ENCODE measurements at places on chromosomes 5 and 9. TPM values are rescaled to one million over a fixed set of nuclear protein-coding genes. Genes with fewer than 3 reads are reported as not detected.

Gene SLC45A2
- not detected for total RNA-seq

Gene F2RL2
- total RNA-seq = 1.3 TPM

Gene SPINK9
- total RNA-seq = not detected

Gene HNRNPAB
- 222 TPM for total RNA-seq

Gene SPAG8
- not detected for total RNA-seq

Gene SLC46A2
- total RNA-seq = not detected

- DNase-seq = no peak
- H3K4me3 ChIP-seq = no peak overlapping the region
- peaks cover 38% of the 10 kb centered on the region for H3K36me3 ChIP-seq
- no peaks in the 10 kb centered on the region for H3K27me3 ChIP-seq
These were observed 50.3 kb downstream of the CPLANE1 start for GRCh38 chr5:37198842-37199241.

DNA sequence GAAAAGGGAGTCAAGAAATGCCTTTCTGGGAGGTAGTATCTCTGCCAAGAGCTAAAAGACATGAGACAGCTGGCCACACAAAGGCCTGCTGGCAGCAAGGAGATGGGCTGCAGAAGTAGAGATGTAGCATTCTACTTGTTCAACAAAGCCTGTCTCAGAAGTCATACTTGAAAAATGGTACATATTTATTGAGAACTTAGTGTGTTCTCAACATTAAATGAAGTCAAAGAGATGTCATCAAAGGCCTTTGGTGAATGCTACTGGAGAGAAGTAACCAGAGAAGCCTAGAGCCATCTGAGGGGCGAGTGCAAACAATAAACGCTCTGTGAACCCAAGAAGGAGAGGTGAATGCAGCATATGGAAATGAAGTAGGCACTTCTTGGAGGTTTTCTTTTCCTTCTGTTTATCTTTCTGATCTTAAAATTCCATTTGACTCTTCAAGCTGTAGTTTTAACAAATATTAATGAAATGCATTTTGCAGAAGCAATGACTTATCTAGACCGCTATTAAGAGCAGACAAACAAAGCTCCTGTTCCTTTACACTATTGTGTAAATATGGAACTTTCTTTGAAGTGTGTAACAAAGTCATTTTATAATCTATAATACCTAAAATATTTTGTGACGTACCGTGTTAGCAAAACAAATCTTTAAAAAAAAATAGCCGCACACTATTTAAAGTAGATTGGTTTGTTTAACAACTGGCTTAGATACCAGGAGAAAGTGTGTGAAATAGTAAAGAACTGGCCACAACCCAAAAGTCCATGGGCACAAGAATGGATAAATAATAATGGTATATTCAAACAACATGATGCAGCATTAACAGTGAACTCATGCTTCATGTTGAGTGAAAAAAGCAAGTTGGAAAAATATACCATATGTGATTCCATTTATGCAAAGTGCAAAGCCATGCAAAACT is 70.2 kb downstream of the ZNF608 start:
- no peak for DNase-seq
- H3K27me3 ChIP-seq = no peaks in the 10 kb centered on the region
- no peak overlapping the region for H3K4me3 ChIP-seq
- H3K27ac ChIP-seq = no peak overlapping the region
- peaks cover 2% of the 10 kb centered on the region for H3K4me1 ChIP-seq

DNA sequence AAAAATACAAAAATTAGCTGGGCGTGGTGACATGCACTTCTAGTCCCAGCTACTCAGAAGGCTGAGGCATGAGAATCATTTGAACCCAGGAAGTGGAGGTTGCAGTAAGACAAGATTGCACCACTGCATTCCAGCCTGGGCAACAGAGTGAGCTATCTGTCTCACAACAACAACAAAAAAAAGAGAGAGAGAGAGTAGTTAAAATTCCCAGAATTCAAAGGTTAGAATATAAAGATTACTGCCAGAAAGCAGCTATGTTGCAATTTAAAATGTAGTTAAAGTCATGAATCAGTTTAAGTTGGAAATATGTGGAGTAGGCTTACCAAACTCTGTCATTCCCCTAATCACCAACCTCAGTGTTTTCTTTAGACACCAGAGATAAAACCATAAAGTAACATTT is 58.7 kb upstream of the SUSD1 start:
- no peak overlapping the region for H3K4me3 ChIP-seq
- peaks cover 4% of the 10 kb centered on the region for H3K4me1 ChIP-seq
- no peak for DNase-seq
- H3K27ac ChIP-seq = no peak overlapping the region
- H3K36me3 ChIP-seq = peaks cover 14% of the 10 kb centered on the region

DNA sequence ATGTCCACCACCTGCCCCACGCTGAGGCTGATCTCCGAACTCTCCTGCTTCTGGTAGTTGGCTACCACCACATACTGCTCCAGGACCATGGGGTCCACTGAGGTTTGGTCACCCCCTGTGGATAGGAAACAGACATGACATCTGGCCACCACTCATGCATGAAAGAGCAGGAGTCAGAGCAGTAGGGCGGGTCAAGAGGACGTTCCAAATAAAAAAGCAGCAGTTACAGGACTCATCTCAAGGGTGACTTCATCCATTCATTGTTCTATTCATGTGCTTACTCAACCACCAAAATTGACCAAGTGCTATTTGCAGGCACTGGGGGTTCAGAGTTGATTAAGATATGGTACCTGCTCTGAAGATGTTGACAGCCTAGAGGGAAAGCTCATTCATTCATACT is 79.2 kb upstream of the UBTD2 start:
- peaks cover 52% of the 10 kb centered on the region for H3K36me3 ChIP-seq
- no peaks in the 10 kb centered on the region for H3K27me3 ChIP-seq
- no peak for DNase-seq

GRCh38 chr9:82599336-82599949 is 463.5 kb downstream of the RASEF start:
- no peaks in the 10 kb centered on the region for H3K36me3 ChIP-seq
- DNase-seq = no peak
- H3K27ac ChIP-seq = no peak overlapping the region
- H3K4me1 ChIP-seq = peaks cover 8% of the 10 kb centered on the region

DNA sequence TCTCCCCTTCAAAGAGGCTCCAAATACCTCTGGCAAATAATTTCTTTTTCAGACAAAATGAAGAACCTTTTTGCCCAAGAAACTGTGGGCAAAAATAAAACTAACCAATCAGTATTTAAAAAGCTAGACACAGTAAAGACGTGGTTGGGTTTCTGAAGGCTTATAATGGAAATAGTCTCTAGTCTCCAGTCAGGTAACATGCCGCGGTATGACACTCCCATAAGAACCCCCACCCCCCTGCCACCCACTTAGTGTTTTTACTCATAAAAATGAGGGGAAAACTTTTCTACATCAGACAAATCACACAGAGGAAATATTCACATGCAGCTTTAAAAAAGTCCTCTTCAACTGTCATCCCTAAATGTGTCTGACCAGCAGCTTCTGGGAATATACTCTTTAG is 105.3 kb downstream of the THBS4 start:
- no peaks in the 10 kb centered on the region for H3K27me3 ChIP-seq
- H3K27ac ChIP-seq = no peak overlapping the region
- DNase-seq = no peak
- H3K36me3 ChIP-seq = no peaks in the 10 kb centered on the region
- H3K4me3 ChIP-seq = no peak overlapping the region
- H3K4me1 ChIP-seq = peaks cover 13% of the 10 kb centered on the region

DNA sequence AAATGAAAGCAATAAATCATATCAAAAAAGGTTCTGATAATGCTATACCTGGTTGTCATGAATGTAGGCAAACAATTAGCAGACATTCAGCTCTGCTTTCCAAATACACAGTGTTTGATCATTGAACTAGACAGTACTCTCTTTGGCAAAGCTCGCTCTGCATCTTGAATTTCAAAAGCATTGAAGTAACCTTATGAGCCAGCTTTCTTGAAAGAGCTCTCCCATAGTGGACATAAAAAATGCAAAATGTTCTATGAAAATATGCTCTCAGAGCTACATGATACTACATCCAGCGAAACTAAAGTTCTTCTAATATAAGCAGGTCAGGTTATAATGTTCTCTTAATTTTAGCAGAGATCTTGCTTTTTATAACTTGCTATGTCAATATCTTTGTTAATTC is 533.4 kb downstream of the CSNK1G3 start:
- no peak for DNase-seq
- H3K27ac ChIP-seq = no peak overlapping the region
- H3K27me3 ChIP-seq = no peaks in the 10 kb centered on the region
- H3K4me3 ChIP-seq = no peak overlapping the region
- no peaks in the 10 kb centered on the region for H3K36me3 ChIP-seq
- H3K4me1 ChIP-seq = no peaks in the 10 kb centered on the region

DNA sequence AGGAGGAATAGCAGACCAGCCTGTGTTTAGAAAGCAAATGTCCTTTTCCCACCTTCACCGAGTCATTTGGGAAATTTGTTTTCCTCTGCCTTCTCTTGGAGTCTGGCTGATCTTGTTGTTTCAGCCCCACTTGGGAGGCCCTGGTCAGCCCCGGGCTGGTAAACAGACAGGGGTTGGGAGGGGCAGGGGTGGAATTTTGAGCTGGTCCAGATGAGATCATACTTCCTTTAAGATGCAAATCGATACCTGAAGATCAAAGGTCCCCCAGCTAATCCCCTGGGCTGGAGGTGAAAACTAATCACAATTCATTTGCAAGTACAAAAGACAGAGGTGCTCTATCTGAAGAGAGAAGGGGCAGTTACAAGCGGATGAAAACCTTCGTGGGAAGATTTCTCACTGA is 118.4 kb downstream of the PAPPA start:
- peaks cover 6% of the 10 kb centered on the region for H3K36me3 ChIP-seq
- no peak overlapping the region for H3K27ac ChIP-seq
- no peak for DNase-seq
- no peak overlapping the region for H3K4me3 ChIP-seq

- peaks cover 19% of the 10 kb centered on the region for H3K27me3 ChIP-seq
- no peaks in the 10 kb centered on the region for H3K36me3 ChIP-seq
- no peak overlapping the region for H3K27ac ChIP-seq
- DNase-seq = no peak
- H3K4me1 ChIP-seq = 0 out of 2 replicates have a peak, but pooled peaks cover 3% of the 10 kb centered on the region
These were observed 2.0 kb downstream of the GALNT12 start for GRCh38 chr9:98809311-98810101.

GRCh38 chr5:100861148-100861547 is 41.9 kb downstream of the ST8SIA4 start:
- no peak for DNase-seq
- 0 out of 2 replicates have a peak, but pooled peaks cover 4% of the 10 kb centered on the region for H3K27me3 ChIP-seq
- no peak overlapping the region for H3K4me3 ChIP-seq
- H3K27ac ChIP-seq = no peak overlapping the region
- H3K36me3 ChIP-seq = no peaks in the 10 kb centered on the region

DNA sequence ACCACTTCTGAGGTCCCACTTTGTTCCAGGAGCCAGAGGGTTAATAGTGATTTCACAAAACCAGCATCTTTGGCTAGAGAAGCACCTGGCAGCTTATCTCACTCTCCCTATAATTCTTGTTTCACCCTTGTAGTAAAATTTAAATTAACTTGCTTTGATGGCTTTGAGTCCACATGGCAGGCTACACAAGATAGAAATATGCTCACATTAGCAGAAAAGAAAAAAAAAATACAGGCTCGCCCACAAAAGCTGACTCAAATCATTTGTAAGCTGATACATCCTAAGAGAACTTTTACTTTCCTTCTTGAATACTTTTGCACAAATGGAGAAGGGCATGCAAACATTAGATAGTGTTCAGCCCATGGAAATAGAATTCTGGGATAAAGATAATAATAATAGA is 36.2 kb downstream of the TNFSF15 start:
- no peak overlapping the region for H3K4me3 ChIP-seq
- no peaks in the 10 kb centered on the region for H3K27me3 ChIP-seq
- no peaks in the 10 kb centered on the region for H3K4me1 ChIP-seq

DNA sequence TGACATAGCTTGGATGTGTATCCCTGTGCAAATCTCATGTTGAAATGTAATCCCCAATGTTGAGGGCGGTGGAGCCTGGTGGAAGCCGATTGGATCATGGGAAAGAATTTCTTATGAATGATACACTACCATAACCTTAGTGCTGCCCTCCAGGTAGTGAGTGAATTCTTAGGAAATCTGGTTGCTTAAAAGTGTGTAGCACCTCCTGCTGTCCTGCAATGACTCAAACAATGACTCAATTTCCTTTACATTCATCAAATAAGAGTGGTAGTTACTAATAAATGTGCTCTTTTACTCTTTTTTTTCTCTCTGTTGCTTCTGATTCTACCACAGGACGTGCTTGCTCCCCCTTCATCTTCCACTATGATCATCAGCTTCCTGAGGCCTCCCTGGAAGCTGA is 1696.0 kb upstream of the CDH9 start:
- H3K4me3 ChIP-seq = no peak overlapping the region
- no peaks in the 10 kb centered on the region for H3K27me3 ChIP-seq
- H3K4me1 ChIP-seq = no peaks in the 10 kb centered on the region
- no peaks in the 10 kb centered on the region for H3K36me3 ChIP-seq
- H3K27ac ChIP-seq = no peak overlapping the region

GRCh38 chr5:71705421-71705820 is 13.7 kb upstream of the CARTPT start:
- no peak overlapping the region for H3K27ac ChIP-seq
- DNase-seq = peak; percentile 75
- no peak overlapping the region for H3K4me3 ChIP-seq
- no peaks in the 10 kb centered on the region for H3K36me3 ChIP-seq
- peaks cover 6% of the 10 kb centered on the region for H3K27me3 ChIP-seq

GRCh38 chr9:79431019-79431679 is 140.6 kb upstream of the TLE4 start:
- no peaks in the 10 kb centered on the region for H3K4me1 ChIP-seq
- H3K36me3 ChIP-seq = no peaks in the 10 kb centered on the region
- no peak overlapping the region for H3K27ac ChIP-seq
- H3K4me3 ChIP-seq = no peak overlapping the region

GRCh38 chr9:134196911-134197310 is 32.5 kb upstream of the RNU6ATAC start:
- no peak overlapping the region for H3K4me3 ChIP-seq
- no peak overlapping the region for H3K27ac ChIP-seq
- no peaks in the 10 kb centered on the region for H3K4me1 ChIP-seq
- H3K36me3 ChIP-seq = no peaks in the 10 kb centered on the region
- H3K27me3 ChIP-seq = peaks cover 4% of the 10 kb centered on the region
- DNase-seq = no peak

DNA sequence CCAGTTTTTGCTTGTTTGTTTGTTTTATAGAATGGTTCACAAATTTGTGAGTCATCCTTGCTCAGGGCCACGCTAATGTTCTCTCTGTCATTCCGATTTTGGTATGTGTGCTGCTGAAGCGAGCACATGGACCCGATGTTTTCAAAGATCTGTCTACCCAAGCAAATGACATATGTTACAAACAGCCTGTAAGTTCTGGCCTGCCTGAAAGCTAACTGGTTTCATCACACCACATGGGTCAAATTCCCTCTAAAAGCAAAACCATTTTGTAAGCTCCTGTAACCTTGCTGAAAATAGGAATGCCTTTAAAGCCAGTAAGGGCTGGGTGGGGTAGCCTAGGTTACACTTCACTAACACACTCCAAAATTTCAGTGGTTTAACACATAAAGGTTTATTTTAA is 25.4 kb downstream of the DMRT3 start:
- H3K27ac ChIP-seq = no peak overlapping the region
- H3K4me3 ChIP-seq = no peak overlapping the region
- DNase-seq = no peak

GRCh38 chr9:38346811-38347210 is 45.7 kb upstream of the ALDH1B1 start:
- H3K4me3 ChIP-seq = no peak overlapping the region
- DNase-seq = no peak
- H3K27ac ChIP-seq = no peak overlapping the region
- no peaks in the 10 kb centered on the region for H3K27me3 ChIP-seq
